ENCODE measurements at places on chromosomes 2 and 18.

DNA sequence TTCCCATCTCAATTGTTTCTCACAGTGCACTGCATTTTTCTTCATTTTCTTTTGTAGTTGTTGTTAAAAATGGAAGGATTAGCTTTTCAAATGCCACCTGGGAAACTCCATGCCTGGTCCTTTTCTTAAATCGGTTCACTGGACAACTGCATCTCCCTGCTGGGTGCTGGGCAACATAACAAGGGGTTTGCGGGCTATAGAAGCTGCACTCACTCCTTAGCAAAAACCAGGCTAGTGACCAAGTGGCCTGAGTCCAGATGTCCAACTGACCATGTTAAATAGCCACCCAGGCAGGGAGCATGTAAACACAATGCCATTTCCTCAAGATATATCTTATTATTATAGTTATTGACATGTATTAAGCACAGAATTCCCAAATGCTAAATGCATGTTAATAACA, 264.9 kb downstream of the ICOS start:
- no peak for DNase-seq

GRCh38 chr2:178514664-178515063, 34.4 kb downstream of the PLEKHA3 start:
- DNase-seq = peak; percentile 44

GRCh38 chr2:157413326-157414035, 30.4 kb downstream of the CYTIP start:
- no peak for DNase-seq

- no peak for DNase-seq
Measured at GRCh38 chr2:73838889-73839534, 10.3 kb downstream of the STAMBP start.

DNA sequence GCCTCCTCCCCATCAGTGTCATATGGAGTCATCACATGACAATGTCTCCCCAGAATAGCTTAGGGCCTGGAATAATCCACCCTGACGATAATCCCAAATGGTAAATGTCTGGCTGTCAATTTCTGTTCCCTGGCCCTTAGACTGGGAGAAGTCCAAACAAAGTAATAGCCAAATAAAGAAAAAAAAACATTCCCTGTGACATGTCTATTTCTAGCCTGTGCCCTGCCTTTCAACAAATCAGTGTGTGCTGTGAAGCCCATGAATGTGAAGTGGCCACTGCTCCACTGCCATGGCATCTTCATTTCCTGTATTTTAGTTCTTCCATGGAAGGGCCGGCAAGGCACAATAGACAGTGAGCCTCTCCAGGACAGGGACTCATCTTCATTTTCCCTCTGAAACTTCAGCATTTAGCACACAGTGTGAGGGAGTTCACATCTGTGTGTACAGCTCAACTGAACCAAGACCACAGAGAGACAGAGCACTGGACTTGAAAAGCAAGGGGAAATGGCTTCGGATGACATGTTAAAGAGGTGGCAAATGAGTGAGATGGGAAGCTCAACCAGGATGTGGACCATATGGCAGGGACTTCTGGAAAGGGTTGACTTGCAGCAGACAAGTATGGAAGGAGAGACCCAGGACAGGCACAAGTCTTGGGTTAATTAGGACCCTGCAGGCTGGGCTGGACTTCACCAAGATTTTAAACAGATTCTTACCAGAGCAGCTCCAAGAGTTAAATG, 140.0 kb downstream of the ANTXR1 start:
- DNase-seq = no peak

DNA sequence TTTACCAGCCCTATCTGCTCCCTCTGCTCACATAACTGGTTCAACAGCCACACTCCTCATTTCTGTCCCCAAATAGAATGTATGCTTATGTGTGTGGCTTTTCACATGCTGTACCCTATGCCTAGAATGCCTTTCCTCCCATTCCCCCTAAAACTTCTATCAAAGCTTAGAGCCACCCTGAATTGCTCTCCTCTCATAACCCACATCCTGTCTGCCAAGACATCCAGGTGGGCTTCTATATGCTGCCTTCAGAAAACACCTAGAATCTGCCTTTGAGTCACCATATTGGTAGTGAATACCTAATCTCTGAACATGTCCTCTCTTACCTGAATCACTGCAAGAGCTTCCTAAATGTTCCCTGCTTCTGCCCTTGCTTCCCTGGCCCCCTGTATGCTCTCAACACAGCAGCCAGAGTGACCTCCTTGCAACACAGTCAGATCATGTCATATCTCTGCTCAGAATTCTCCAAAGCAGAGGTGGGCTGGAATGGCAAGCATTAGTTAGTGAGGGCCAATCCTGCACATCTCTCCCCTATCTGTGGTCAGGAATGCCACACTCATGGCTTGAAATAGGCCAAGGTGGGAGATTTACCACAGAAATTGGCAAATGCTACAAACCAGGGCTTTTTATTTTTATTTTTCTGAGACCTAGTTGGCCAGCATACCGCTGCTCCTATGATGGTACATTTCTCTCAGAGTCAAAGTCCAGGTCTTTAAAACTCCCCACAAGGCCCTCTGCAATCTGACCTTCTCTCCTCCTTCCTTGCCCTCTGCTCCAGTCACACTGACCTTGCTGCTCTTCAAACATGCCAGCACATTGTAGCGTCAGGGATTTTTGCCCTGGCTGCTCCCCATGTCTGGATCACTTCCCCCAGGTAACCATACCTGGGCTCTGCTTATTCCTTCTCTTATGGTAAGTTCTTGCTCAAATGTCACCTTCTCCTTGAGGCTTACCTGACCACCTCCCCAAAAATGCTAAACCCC, 111.8 kb upstream of the STON1 start:
- no peak for DNase-seq

DNA sequence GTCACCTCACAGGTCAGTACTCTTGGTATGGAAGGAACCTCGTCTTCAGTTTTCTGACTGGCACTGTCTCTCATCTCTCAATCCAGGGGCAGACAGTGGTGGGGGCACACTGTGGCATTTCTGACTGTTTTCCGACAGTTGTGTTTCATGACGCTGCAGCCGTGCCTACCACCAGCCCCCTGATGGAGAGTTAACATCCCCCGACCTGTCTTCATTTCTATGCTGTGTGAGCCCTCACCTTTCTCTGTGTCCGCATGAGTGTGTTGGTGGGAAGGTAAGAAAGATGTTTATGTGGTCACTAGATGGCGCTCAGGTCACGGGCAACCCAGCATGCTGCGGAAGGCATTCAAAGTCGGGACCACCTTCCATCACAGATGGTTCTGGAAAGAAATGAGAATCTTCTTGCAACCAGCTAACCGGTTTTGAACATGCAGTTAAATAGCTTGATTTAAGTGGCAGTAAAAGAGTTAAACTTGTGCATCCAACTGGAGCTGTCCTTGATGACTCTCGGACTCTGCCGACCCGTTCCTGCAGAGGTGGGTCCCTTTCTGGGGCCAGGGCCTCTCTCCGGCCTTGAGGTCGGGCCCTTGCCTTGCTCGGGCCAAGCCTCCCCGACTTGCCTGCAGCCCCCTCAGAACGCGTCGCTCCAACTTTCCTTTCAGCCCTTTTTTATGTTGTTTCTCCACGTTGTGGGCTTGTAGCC, 92.4 kb downstream of the DYSF start:
- no peak for DNase-seq

DNA sequence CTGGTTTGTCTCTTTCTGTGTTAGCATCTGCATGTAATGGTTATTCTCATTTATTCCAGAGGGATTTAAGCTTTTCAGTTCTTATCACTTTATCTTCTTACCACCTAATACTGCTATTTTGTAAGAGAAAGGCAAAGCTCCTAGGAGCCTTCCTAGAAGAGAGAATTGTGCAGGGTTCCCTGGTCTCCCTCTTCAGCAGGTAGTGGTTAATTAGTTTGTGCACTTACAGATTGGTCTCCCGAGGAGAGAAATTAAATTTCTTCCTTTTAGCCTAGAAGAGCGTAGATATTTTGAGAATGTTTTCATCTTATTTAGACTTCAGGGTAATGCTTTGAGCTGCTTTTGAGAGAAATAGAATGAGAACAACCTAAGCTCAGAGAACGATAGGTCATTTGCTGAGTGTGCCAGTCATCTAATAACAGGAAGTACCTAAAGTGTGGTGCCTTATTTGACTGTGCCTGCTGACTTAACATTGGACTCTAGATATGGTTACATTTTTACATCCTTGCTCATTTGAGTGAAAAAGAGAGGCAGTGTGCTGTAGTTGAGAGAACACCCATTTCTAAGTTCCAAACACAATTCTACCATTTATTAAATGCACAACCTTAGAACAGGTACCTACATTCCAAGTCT, 651.4 kb downstream of the STK39 start:
- no peak for DNase-seq

GRCh38 chr18:2617401-2617998, 38.0 kb upstream of the SMCHD1 start:
- DNase-seq = no peak
